ENCODE measurements at places on chromosomes 11 and 22. TPM values are rescaled to one million over a fixed set of nuclear protein-coding genes. Genes with fewer than 3 reads are reported as not detected.
A peak's percentile ranks its signal among the peaks of the same experiment; 100 is the strongest.

DNA sequence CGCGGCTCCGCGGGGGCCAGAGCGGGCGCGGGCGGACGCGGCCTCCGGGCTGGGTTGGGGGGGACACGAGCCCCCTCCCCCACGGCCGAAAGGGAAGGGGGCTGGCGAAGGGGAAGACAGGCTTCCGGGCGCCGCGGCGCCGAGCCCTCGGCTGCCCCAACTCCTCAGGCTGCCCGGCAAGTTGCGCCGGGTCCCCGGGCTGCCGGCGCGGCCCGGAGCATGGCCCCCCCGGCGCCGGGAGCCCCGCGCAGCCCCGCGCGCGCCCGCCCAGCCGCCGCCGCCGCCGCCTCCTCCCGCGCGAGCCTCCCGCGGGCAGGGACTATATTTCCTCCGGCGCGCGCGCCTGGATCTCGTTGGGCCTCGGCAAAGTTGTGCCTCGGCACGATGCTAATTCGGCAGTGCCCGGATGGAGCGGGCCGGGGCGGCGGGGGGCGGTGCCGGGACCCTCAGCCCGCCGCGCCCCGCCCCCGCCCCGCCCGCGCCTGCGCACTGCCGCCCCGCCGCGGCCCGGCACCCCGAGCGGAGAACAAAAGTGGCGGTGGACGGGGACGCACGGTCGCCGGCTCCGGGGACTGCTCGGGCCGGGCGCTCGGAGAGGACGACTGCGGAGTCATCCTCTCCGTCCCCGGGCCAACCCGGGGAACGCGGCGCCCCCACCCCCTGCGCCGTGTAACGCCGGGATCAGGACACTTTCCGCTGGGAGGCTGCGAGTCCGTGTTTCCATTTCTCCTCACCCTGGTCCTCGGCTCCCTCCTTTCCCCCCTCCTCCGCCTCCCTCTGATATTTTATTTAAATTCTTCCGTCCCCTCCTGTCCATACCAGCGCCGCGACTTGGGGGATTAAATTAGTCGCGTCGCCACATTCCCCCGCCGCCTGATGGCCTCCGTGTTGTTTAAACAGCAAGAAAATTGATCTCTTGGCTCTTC, at the start of gene PHF21B:
PHF21B (minus strand) TSS at position 400 of the 926 bp plus-strand sequence. CDS start 456 bp downstream, outside the sequence.
- peak; percentile 16 for DNase-seq

GRCh38 chr11:128156486-128156885, 430.9 kb downstream of the ETS1 start:
- no peak for DNase-seq

DNA sequence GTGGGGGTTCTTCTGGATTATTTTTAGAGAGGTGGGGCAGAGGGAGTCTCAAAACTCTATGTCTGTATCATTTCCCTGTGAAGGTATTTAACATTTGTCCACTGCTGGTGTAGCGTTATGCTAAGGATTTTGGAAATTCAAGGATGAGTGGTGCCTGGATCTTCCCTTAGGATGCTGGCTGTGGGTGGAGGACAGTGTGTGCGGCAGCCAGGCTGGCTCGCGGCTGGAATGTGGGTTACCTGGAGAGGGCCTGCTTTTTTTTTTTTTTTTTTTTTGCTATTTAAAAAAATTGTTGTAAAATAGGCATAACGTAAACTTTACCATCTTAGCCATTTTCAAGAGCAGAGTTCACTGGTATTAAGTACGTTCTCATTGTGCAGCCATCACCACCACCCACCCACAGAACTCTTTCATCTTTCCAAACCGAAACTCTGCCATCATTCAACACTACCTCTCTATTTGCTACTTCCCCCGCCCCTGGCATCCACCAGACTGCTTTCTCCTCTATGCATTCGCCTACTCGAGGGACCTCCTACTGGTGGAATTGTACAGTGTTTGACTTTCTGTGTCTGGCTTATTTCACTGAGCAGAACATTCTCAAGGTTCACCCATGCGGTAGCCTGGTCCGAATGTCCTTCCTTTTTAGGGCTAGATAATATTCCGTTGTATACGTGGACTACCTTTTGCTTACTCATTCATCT, 67.1 kb downstream of the PARVB start:
- DNase-seq: no peak

Gene SC5D
- 75.8 TPM for total RNA-seq

- no peak for DNase-seq
Observed at GRCh38 chr11:116466801-116467200, 306.0 kb downstream of the BUD13 start.

DNA sequence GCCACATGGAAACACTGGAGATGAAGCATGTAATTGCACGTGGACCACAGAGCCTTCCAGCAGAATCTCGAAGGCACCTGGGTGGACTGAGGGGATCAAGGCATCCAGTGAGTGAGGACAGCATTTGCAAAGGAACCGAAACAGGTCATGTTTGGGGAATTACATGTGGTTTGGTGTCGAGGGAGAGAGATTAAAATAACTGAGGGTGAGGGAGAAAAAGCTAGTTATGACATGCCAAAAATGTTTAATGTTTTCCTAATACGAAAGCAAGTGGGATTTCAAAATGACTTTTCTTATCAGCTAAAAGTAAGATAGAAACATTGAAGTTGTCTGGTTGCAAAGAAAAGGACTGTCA, 157.1 kb downstream of the BLID start:
- DNase-seq: no peak

- no peak for DNase-seq
Observed at GRCh38 chr11:100625041-100625440, 62.0 kb upstream of the ARHGAP42 start.

DNA sequence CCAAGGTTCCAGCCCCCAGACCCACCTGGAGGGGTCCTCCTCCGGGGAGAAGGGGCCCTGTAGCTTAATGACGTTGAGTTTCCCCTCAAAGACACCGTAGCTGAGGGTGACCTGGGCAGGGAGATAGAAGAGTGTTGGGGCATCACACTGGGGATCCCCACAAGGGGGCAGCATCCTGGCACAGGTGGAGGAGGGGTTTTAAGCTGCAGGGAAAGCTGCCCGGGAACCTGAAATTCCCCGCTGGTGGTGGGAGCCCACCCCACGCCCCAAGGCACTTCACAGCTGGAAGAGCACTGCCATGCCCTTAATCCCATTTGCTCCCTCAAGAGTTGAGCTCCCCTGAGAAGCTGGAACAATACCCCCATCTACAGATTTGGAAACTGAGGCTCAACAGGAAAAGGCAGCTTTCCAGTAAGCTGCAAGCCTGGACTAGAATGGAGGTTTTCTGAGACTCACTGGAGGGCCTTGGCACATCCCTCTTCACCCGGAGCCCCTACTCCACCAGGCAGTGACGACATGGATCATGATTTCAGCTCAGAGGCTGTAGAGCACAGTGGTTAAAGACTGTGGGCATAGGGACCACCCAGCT, 13.7 kb downstream of the MFNG start:
- DNase-seq: no peak

DNA sequence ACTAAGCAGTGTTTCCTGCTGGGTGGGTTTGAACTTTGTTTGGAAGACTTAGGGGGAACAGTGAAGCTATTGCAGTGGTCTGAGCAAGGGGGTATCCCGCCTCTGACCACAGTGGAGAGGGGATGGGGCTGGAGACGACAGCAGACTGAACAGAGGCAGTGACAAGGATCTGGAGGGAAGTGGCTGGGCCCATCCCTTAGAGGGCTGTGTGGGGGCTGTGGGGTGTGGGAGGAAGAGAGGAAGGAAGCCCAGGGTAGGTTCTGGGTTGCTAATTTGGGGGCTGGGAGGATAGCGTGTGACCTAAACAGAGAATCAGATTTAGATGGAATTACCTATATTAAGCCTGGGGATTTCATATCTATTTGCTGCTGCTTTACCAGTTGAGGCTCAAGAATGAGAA, 70.7 kb downstream of the BMAL1 start:
- no peak for DNase-seq

GRCh38 chr22:26124991-26125725, 44.1 kb upstream of the SEZ6L start:
- DNase-seq: no peak

GRCh38 chr11:5081405-5081804, 12.0 kb downstream of the OR52E1 start:
- no peak for DNase-seq

Gene GGT1
- 208 TPM for total RNA-seq

Gene OR6A2
- total RNA-seq: 0.06 TPM

Gene GSTT2B
- total RNA-seq: 16.2 TPM

- DNase-seq: no peak
Observed at GRCh38 chr11:35723493-35723892, 60.9 kb downstream of the TRIM44 start.

DNA sequence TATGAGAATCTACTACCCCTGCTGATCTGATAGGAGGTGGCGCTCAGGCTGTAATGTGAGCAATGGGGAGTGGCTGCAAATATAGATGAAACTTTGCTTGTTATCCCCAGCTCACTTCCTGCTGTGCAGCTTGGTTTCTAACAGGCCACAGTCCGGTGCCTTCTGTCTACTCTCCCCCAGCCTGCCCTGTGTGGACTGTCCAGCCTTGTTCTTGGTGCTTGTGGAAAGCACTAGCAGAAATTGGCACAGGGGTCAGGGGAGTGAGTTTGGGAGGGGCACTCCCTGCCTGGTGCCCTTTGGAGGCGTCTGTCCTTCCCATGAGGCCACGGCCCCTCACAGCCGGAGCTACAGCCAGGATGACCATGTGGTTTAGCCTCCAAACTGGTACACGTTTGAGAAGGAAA, 14.3 kb downstream of the MOV10L1 start:
- no peak for DNase-seq

Gene OR5AN1
- total RNA-seq: not detected

DNA sequence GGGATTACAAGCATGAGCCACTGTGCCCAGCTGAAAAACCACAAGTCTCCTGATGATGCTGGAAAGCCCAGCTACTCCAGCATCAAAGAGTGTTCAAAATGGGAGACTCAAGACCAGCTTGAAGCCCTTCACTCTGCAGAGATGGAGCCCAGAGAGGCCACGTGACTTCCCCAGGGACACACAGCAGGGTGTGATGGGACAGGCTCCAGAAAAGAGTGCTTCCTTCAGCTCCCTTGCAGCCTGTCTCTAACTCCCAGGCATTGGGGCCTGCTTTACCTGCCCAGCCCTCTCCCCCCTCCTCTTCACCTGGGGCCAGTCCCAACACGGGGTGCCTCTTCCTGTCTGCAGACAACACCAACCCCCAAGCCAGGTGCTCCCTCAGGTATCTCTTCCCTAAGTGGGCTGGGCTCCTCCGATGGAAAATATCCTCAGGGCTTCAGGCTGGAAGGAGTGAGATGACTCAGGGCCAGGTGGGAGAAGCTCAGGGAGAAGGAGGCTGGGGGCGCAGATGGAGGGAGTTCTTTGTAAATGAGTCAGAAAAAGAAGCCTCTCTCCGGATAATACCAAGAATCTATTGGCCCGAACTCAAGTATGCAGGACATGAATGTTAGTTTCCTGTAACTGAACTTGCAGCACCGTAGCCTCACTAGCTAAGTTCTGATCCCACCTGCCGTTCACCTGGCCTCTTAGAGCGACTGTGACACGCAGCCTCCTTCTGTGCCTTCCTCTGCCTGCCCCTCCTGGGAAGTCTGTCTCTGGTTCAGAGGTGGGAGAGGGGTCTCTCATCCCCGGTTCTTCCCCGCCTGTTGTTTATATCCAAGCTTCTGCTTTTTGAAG, 326.6 kb downstream of the MN1 start:
- peak; percentile 49 for DNase-seq

DNA sequence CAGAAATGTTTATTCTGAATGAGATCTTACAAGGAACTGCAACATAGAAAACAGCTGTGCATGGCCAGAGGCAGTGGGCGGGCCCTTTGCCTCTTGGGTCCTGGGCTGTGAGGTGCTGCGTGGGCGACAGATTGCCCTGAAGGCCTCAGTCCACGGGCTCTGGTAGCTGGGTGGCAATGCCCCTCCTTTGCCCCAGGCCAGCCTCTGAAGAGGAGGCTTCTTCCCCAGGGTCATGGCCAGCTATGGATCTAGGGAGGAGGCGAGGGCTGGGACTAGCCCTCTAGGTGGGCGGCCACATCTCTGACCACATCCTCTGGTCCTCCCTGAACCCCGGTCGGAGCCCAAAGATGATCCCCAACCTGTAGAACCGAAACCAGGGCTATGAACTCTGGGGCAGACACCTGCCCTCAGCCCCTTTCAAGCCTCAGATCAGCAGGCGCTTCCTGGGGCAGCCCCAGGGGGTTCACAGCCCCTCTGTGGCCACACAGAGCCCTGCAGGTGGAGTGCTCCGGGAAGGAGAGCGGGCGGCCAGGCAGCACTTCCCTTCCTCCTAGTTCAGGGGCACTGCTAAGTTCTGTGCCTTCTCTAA, 6.6 kb upstream of the CDC42BPG start:
- no peak for DNase-seq

Gene GALNT18
- 20.0 TPM for total RNA-seq

DNA sequence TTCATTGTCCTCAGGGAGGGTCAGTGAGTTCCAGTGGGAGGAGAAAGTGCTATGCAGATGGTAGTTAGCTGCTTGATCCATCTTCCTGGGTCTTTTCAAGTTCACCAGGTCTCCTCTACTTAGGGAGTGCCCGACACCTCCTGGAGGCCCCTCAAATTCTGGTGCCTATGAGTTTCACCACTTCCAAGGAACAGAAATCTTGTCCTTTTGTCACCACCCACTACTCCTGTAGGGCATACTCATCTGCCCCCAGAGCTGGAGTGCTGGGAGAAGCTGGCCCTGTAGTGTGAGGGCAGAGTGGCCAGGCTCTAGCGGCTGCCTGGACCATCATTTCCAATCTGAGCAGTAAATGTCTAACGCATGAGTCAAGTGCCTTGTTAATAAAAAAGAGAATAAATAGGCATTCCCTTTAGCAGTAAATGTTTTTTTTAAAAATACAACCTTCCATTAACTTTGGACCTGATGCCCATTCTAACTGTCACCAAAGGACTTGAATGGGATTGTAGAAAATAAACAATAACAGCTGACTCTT, 12.5 kb downstream of the IRAG1 start:
- no peak for DNase-seq

GRCh38 chr22:43823911-43824665, 12.0 kb upstream of the EFCAB6 start:
- no peak for DNase-seq

Gene MUS81
- 63.1 TPM for total RNA-seq

Gene HSCB
- total RNA-seq: 11.3 TPM

- DNase-seq: no peak
Observed at GRCh38 chr11:130042093-130042591, 27.6 kb upstream of the APLP2 start.

- no peak for DNase-seq
Observed at GRCh38 chr11:112995423-112996090, 34.3 kb downstream of the NCAM1 start.

- no peak for DNase-seq
Observed at GRCh38 chr11:92789761-92790160, 179.7 kb upstream of the MTNR1B start.

Gene LIF
- total RNA-seq: 17.8 TPM

GRCh38 chr11:77207019-77207485, 79.0 kb downstream of the MYO7A start:
- no peak for DNase-seq

Gene CNTN5
- 0.17 TPM for total RNA-seq

Gene OR2AG2
- not detected for total RNA-seq

GRCh38 chr22:25348391-25348790, 129.0 kb downstream of the CRYBB2 start:
- DNase-seq: no peak

Gene GGA1
- 81.5 TPM for total RNA-seq

Gene ZP1
- 0.17 TPM for total RNA-seq

DNA sequence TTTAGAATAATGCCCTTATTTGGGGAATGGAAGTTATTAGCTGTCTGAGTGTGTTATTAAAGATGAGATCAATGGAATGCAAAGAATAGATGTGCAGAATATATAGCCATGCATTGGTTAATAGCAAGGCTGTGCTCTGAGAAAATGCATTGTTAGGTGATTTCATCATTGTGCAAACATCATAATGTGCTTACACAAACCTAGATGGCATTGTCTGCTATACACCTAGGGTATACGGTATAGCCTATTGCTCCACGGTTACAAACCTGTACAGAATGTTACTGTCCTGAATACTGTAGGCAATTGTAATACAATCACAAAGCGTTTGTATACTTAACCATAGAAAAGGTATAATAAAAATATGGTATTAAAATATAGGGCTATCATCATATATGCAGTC, 25.5 kb downstream of the SLC5A12 start:
- no peak for DNase-seq

Gene CRYBA4
- total RNA-seq: not detected
